Stimulated activated CD4-positive, alpha-beta T cell treated with anti-CD3 and anti-CD28 coated beads, Interleukin-12 subunit alpha, Interleukin-12 subunit beta, amount 100 ng/mL, for 48 hours (primary cell): ENCODE measurements at places on chromosomes 2 and 18.
A peak's percentile ranks its signal among the peaks of the same experiment; 100 is the strongest.

GRCh38 chr18:40769786-40770185, 1185.2 kb upstream of the PIK3C3 start:
- no peak for DNase-seq

GRCh38 chr2:8174641-8175257, 507.1 kb upstream of the ID2 start:
- DNase-seq: no peak

DNA sequence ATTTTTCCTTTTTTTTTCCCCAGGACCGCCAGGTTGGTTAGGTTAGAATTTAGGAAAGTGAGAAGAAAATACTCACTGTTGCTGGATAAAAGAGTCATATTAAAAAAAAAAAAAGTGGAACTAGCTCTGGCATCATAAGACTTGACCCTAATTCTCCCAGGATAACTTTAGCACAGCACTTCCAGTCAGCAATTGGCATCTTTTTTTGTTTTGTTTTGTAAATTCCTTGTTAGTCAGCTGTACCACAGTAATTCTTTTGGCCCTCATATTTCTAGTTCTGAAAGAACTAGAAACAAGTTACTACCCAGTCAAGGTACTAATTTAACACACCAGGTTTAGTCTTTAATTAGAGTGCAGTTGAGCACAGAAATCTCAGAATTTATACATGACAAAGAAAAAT, 873.5 kb upstream of the POU3F3 start:
- DNase-seq: no peak

- DNase-seq: no peak
These were observed 150.6 kb downstream of the MYCN start for GRCh38 chr2:16090650-16091575.

DNA sequence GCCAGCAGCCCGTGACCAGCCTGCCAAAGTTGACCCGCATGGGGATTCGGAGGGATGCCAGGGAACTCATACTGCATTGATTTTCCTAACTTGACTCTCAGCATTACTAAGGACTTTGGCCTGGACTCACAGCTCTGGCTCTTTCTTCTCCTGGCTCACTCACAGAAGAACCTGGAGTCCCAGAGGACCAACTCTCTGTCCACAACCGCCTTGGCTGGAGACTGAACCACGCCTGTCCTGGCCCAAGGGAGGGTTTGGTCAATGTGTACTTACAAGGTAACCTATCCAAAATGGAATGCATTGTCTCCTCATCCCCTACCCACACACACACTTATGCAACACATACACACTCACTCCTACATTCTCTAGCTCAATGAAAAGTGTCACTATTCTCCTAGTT, 135.6 kb upstream of the KLHL29 start:
- no peak for DNase-seq

- no peak for DNase-seq
These were observed 4.4 kb downstream of the SULT1C4 start for GRCh38 chr2:108382196-108382595.

DNA sequence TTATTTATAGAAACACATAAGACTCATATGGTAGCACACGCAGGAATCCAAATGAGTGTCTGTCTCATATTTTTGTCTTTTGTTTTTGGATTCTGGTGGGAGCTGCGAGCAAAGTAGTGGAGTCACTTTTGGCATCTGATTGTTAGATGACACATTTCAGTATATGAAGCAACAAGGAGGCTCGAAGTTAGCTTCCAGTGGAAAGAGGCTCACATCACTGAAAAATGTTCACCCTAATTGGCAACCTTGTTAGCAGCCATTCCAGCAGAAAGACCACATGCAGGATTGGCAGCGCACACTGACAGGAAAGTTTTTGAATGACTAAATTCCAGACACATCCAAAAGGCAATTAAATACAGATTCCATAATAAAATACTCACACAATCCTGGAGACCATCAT, 87.4 kb downstream of the MYT1L start:
- DNase-seq: no peak

- DNase-seq: no peak
These were observed 7.7 kb downstream of the OTX1 start for GRCh38 chr2:63058144-63058920.

GRCh38 chr2:10489842-10490555, 41.9 kb upstream of the ODC1 start:
- no peak for DNase-seq

GRCh38 chr18:58896734-58897508, 32.2 kb downstream of the ZNF532 start:
- no peak for DNase-seq

DNA sequence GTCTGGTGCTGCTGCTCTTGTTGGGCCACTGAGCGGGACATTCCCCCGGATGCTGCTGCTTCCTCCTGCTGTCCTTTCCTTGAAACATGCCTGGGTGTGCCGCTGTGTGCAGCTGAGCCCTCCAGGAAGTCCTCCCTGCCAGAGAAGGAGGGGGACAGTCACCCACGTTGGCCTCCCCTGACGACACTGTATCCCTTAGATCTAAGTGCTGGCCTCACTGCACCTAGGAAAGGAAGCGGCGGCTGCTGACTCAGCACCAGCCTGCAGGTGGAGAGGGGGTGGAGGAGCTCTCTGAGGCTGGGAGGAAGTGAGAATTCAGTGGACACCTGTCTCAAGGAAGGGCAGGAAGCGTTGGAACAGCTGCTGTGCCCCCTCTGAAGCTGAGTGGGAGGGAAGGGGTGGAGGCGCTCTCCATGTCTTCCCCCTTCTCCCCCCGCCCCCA, 239.8 kb downstream of the HAUS1 start:
- peak; percentile 20 for DNase-seq

DNA sequence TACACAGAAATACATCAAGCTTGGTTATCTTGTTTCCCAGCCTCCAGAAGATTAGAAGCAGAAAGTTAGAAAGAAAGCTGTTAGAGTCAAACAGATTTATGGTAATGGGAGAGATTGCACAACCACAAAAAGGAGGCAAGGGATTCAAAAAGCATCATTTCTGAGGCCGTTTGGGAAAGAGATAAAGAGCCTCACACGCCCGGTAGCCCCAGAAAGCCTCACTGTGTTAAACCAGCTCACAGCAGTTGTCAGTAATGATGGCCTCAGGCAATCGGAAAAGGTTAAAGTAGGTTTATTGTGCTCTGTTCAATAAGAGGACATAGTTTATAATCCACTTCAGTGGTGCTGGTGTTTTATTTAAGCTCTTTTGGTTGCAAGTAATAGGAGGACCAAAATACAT, 111.3 kb downstream of the DCC start:
- DNase-seq: no peak

DNA sequence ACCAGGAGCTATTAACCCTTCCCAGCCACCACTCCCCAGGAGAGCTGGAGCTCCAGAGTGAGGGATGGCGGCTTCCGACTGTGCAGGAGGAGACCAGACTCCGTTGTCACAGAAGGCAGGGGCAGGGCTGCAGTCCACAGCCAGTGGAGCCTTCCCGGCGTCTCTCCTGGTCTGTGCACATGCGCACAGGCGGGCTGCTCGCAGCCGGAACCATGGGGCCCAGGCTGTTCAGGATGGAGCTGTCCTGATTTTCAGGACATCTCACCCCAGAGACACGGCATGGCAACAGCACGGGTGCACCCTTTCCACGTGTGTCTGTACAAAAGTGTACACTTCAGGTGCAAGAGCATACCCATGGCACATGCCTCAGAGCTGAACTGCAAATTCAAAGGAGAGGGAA, 28.9 kb downstream of the EIPR1 start:
- DNase-seq: no peak

GRCh38 chr2:120972286-120972685, 236.6 kb downstream of the GLI2 start:
- DNase-seq: no peak

- peak; percentile 53 for DNase-seq
These were observed 10.2 kb downstream of the PROKR1 start for GRCh38 chr2:68653538-68653982.

GRCh38 chr2:73088703-73089102, 17.2 kb upstream of the SFXN5 start:
- DNase-seq: no peak

- no peak for DNase-seq
These were observed 113.4 kb downstream of the MIB1 start for GRCh38 chr18:21853775-21854552.

DNA sequence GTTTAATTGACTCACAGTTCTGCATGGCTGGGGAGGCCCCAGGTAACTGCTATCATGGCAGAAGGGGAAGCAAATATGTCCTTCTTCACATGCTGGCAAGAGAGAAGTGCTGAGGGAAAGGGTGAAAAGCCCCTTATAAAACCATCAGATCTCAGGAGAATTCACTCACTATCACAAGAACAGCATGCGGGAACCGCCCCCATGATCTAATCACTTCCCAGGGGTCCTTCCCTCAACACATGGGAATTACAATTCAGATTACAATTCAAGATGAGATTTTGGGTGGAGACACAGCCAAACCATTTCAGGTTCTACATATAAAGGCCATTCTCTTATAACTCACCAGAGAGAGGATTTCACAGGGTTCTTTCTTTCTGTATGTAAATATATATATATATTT, 62.9 kb downstream of the VRK2 start:
- no peak for DNase-seq

- no peak for DNase-seq
These were observed 483.0 kb upstream of the FSIP2 start for GRCh38 chr2:185255566-185255965.

DNA sequence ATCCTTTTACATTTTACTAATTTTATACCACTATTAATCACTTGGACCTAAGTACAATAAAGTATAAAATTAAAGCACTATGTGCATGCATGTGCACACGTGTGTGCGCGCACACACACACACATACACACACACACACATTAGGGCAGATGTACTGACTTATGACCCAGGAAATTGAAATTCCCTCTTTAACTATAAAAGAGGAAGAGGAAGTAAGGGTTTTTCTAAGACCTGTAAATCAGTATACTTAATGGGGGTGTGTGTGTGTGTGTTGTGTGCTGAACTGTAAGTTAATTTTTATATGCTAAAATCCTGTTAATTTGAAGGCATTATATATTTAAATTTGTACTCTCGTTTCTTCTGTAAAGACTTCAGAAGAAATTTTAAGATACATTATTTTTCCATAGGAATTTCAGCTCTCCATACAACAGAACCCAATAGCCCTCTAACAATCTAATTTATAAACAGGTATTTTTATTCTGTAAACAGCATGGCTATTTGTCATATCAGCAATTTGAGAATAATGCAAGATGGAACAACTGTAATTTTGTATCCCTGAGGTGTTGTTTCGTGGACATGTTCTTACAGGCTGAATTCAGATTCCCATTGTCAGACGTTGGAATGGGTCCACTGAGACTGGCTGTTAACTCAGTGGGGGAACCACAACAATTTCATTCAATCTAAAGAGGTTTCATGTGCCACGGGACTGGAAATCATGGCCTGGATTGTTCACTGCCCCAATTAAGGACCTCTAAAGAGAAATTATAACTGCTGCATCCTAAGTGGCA, 90.9 kb downstream of the PLA2R1 start:
- no peak for DNase-seq

DNA sequence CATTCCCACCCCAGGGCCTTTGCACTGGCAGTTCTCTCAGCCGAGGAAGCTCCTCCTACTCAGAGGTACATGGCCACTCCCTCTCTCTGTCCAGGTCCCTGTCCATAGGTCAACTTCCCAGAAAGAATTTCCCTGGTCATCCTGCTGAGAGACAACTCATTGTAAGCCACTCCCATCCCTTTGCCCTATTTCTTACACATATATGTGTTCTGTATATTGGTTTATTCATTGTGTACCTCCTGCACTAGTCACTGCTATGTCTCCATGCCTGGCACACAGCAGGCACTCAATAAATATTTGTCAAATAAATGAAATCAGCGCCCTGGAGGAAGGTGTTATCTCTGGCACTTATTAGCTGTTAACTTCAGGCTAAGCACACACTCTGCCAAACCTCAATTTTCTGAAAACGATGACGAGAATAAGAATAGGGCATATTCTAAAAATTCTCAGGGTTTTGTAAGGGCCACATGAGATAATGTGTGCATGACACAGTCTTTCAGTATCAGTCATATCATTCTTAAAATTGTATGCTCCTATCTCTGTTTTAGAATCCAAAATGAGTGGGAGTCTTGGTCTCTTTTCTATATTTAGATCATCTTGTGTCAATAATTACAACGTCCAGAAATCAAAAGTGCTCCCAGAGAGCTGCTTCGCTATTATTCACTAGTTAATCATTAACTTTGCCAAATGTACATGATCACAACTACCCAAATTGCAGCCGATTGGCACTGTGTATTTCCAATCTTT, 198.0 kb downstream of the ALK start:
- DNase-seq: no peak
